Foreskin fibroblast (primary cell): ENCODE measurements at places on chromosomes 11 and 22.

- peak; percentile 21 for DNase-seq
Observed at GRCh38 chr11:33910296-33910957, 18.6 kb upstream of the LMO2 start.

DNA sequence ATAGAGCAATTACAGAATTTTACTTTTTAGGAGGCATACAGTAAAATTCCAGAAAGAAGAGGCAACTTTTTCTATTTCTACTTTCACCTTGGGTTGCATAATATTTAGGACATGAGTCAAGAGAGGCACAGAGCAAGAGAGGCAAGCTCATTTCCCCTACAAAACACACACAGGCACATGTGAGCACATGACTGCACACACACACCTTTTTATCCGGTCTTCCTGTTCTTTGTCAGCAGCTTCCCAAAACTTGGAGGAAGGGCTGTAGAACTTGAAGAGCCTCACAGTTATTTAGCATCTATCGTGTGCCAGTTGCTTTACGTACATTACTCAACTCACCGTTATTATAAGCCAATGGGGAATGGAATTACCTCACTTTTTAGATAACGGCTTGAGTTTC, 37.8 kb upstream of the CCDC179 start:
- no peak for DNase-seq

DNA sequence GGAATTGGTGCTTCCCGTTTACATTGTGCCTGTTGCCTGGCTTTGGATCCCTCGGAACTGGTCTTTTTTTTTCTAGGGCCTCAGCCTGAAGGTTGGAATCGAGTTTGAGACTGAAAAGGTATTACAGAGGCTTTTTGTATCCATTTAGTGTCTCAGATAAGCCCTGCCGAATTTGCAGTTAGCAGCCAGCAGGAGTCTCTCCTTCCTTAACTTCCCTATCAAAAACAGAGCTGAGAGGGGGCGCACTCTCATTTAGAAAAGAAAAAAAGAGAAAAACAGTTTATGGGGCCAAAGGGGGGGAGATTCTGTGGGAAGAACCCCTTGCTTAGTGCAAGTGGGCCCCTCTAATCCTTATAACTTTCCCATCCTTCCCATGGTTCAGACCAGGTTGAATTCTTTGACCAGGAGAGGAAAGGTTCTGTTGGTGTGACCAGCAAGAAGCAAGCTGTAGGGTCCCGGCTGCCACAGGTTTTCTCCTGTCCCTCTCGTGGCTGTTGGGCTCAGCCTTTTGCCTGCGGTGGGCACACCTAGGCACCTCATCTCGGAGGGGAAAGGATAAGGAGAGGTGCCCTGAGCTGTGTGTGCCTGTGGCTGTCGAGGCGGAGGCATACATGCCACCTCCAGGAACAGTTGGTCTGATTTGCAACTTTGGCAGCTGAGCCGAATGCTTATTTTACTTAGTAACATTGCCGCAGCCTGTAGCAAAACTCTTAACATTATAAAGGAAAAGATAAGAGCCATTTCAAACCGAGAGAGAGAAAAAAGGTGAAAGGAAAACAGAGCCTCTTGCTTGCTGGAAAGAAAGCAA, 565.0 kb upstream of the CNTN5 start:
- no peak for DNase-seq

- DNase-seq = no peak
Observed at GRCh38 chr11:130219148-130219547, 59.6 kb downstream of the ST14 start.

DNA sequence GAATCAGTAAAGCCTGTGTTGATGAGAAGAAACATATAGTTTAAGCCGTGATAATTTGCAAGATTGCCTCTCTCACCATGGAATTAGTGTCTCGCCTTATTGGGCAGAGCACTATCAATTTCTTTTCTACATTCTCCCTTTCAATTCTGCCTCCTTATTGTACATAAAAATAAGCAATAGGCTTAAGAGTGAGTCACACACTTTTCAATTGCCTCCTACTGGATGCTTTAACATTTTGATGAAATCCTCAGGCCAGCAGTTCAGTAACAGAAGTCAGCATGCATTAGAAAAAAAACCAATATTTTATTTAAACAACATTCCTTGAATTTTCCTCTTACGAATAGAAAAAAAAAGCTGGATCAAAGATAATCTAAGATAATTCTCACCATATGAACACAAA, 33.8 kb upstream of the VWA5A start:
- DNase-seq = no peak

GRCh38 chr11:105719073-105719822, 109.4 kb downstream of the GRIA4 start:
- DNase-seq = peak; percentile 71

DNA sequence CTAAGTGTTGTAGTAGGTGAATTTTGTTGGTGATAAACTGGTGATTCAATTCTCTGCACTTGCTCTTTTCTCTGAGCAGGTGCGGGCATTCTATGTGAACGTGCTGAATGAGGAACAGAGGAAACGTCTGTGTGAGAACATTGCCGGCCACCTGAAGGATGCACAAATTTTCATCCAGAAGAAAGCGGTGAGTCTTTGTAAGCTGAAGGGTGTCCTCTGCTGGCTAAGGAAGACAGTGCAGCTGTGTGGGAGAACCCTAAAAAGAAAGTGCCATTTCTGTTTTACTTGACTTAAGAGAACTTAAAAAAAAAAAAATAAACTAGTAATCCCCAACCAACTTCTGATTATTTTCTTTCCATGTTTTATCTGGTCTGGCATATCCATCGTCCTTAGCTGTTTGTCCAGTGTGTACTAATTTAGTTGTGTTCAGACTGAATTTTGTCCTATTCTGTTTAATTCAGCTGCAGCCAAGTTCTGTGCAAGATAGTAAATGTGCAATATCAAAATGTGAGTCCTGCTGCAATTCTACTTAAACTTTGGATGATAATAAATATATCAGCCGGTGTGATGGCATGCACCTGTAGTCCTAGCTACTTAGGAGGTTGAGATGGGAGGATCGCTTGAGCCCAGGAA, 29.6 kb downstream of the CAT start:
- peak; percentile 53 for DNase-seq

- DNase-seq = no peak
Observed at GRCh38 chr11:13931356-13931755, 31.2 kb upstream of the SPON1 start.

GRCh38 chr22:25153961-25154666, 45.5 kb upstream of the CRYBB3 start:
- peak; percentile 23 for DNase-seq

- no peak for DNase-seq
Observed at GRCh38 chr11:129410395-129410960, 34.8 kb downstream of the BARX2 start.

DNA sequence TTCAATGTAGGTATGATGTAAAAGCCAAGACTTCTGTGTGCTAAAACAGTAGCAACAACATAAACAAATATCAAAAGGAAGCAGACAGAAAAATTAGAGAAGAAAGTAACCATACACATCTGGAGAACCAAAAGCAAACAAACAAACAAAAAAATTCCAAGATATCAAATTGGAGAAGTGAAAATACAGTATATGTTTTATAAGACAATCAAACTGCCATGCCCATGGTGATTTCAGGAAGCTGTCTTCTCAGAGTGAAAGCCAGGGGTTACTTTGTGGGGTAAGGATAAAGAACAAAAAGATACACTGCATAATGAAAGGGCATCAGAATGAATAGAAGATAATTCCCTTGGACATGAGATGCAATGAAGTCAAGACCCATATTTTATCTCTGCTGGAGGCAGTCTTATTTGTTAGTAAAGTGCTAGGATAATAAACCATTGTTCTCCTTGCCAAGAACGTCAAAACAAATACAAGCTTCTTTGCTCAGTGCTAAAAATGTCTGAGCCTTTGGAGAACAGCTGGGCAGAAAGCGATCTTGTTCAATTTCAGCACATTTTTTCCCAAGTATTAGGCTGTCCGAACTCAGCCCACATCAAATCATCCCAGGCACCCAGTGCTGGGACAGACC, 38.1 kb upstream of the LDLRAD3 start:
- DNase-seq = no peak

DNA sequence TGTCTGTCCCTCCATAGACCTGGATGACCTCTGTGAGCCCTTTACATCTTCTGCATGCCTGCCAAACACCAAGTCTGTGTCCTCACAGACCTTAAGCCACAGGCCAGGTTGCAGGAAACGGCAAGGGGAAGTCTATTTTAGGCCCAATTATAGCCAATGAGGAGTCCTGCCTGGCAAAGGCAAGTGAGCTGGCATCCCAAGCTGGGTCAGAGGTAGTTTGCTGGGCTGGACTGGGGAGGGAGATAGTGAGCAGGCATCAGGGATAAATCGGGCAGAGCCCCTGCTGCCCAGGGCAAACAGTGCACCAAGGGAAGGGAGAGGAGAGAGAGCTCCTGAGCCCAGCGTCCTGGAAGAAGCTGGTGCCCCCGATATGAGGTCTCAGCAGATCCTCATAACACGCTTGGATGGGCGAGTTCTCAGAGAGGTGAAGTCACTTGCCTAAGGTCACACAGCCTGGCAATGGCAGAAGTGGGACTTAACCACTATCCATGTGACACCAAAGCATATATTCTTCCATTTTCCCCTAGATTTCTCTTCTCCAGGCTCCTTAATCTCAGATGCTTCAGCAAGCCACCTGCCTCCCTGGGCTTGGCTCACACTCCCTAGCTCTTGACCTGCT, 3.7 kb upstream of the RELT start:
- DNase-seq = peak; percentile 39

GRCh38 chr11:465896-466530, 15.9 kb downstream of the PTDSS2 start:
- DNase-seq = no peak

- peak; percentile 92 for DNase-seq
Observed at GRCh38 chr11:34749666-34750659, 129.1 kb downstream of the EHF start.

GRCh38 chr11:100550912-100551632, 136.0 kb upstream of the ARHGAP42 start:
- DNase-seq = no peak

- no peak for DNase-seq
Observed at GRCh38 chr11:932435-932834, 6.8 kb downstream of the AP2A2 start.

GRCh38 chr11:35013514-35014233, 97.3 kb downstream of the PDHX start:
- DNase-seq = no peak

DNA sequence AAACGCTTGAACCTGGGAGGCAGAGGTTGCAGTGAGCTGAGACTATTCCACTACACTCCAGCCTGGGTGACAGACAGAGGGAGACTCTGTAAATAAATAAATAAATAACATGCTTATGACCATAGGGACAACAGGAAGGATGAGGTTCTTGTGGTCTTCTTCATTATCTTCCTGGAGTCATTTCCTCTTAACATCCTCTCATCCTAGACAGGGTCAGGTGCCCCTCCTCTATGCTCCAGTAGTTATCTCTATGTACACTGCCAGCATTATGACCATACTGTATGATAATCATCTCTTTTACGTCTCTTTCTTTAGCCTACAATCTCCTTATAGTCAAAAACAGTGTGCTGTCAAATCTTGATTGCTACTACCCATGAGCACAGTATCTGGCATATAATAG, 17.7 kb downstream of the RAB30 start:
- DNase-seq = no peak
